ENCODE measurements at places on chromosomes 4 and X.

- no peak for DNase-seq
These were observed 9.0 kb downstream of the USO1 start for GRCh38 chr4:75733369-75733768.

GRCh38 chrX:17410651-17411050 is 35.7 kb downstream of the NHS start:
- DNase-seq: no peak

DNA sequence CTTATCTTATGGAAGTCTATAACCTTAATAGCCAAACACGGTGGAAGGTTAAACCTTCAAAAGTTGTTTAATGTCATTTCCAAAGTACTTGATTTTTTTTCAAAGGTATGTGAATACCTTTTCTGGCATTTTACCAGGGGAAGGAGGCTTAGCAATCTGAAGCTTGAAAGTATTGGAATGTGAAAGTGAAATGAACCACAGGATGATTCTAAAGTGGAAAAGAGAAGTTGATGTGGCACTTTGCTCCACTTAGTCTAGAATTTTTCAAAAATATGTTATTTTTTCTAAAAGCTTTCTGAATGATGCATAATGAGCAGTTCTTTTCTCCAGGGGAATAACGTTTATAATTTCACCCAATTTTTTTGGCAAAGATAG is 19.2 kb downstream of the PI4K2B start:
- no peak for DNase-seq

DNA sequence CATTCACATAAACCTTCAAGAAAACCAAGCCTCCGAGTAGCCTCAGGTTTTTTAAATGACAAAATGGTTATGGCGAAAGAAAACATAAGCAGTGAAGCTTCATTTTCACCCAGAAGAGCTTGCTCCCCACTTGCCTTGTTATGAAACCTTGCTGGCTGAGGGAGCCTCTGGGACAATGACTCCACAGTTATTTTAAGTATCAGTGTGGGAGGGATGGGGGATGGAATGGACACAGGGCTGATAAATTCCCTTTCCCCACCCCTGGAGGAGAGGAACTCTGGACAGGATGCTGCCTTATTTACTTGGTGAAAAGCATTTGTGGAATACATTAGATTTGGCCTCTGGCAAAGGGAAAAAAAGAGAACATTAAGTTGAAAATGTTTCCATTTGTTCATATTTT is 220.7 kb upstream of the CNKSR2 start:
- DNase-seq: no peak

GRCh38 chr4:118155516-118155915 is 121.2 kb downstream of the NDST3 start:
- no peak for DNase-seq

GRCh38 chr4:7041801-7042502 is 1.2 kb upstream of the TADA2B start:
- DNase-seq: no peak

DNA sequence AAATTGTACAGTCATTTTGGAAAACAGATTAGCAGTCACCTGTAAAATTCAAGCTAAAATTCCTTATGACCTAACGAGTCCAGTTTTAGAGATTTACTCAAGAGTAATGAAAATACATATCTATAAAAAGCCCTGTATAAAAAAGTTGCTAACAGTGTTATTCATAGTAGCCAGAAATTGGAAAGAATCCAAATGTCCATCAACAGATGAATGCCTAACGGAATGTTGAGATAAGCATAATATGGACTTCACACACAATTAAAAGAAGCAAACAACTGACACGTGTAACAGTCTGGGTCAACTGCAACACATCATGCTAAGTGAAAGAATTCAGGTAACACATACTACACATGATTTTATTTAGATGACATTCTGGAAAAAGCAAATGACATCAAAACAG is 584.8 kb upstream of the AGA start:
- DNase-seq: no peak

GRCh38 chr4:5760246-5760645 is 49.2 kb downstream of the EVC start:
- no peak for DNase-seq

GRCh38 chr4:71974681-71975080 is 57.1 kb upstream of the NPFFR2 start:
- no peak for DNase-seq

- peak; percentile 65 for DNase-seq
These were observed 69.4 kb upstream of the AGA start for GRCh38 chr4:177511611-177512010.

- no peak for DNase-seq
These were observed 12.6 kb downstream of the PPEF2 start for GRCh38 chr4:75889537-75890199.

- DNase-seq: no peak
These were observed 14.1 kb downstream of the KLF3 start for GRCh38 chr4:38678078-38678477.

DNA sequence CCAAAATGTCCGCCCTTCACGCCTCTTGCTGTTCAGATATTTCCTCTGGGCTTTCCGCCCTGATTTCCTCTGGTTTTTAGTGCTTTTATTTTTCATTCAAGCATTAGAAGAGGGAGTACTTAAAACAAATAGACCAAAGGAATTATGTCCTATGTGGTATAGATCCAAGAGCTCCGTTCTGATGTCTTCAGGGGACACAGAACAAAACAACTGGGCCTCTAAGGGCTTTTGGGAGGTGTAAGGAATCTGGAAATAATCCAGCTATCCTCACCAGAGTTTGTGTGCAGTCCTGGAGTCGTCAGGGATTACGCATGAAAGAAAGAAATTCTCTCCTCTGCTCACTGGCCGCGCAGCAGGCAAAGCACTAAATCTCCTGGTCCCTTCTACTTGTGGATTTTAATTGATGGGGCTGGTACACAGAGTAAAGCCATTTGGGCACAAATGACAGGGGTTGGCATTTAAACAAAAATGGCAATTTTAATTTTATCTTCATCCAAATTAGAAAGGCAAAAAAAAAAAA is 999.2 kb downstream of the ADGRL3 start:
- no peak for DNase-seq

GRCh38 chrX:50700921-50701320 is 113.1 kb downstream of the SHROOM4 start:
- DNase-seq: no peak

DNA sequence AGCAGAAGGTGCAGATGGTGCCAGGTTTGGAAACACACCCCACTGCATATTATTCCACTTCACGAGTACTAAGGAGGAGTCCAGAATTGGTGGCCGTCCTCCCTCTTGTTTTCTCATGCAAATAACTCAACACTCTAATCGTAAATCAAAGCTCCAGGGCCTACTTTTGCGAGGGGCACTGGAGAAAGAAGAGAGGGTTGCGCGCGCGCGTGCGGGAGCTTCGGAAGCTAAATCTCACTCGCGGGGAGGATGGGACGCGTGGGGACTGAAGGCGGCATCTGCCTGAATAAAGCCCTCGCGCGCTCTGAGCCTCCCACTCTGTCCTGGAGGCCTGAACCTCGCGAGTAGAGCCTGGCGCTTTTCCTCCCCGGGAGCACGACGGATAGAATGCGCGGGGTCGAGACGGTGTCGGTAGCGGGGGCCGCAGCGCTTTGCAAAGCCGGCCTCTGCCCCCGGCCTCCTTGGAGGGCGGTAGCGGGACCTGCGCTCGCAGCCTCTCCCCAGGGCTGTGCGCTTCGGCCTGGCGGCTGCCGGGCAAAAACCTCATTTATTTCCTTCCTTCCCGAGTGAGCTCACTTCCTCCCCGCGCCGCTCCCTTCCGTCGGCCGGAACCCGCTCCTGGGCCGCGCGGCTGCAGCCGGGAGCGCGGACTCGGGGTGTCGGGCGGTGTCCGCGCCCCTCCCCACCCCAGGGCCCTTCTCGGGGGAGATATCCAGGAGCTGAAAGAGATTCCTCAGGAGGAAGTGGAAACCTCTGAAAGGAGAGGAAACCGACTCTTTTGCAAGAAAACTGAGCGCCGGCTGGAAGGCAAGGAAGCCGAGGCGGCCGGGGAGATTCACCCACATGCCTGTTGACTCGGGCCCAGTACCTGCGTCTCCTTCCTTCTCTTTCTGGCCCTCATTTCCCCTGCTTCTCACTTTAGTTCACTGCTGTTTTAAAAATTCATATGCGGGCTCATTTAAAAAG is 20.7 kb downstream of the HAND2 start:
- no peak for DNase-seq

- no peak for DNase-seq
These were observed 111.5 kb downstream of the NR3C2 start for GRCh38 chr4:148330724-148331123.

- DNase-seq: no peak
These were observed 4.2 kb downstream of the MID1 start for GRCh38 chrX:10615931-10616774.

DNA sequence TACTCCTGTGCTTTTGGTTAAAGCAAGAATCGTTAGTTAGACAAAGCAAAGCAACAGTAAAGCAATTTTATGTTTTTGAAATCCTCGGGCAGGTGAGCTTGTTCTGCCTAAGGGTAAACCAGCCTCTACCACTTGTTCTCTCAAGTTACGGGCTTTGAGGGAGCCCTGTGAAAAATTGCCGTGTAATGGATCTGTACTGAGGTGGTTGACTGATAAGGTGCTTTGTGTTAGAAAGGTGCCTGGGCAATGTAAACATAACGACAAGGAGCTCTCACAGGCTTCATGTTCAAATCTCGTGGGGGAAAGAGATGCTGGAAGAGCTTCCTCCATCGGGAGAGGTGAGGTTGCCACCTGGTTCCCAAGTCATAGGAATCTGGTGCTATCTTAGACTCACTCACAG is 111.8 kb downstream of the TRAPPC11 start:
- DNase-seq: no peak

DNA sequence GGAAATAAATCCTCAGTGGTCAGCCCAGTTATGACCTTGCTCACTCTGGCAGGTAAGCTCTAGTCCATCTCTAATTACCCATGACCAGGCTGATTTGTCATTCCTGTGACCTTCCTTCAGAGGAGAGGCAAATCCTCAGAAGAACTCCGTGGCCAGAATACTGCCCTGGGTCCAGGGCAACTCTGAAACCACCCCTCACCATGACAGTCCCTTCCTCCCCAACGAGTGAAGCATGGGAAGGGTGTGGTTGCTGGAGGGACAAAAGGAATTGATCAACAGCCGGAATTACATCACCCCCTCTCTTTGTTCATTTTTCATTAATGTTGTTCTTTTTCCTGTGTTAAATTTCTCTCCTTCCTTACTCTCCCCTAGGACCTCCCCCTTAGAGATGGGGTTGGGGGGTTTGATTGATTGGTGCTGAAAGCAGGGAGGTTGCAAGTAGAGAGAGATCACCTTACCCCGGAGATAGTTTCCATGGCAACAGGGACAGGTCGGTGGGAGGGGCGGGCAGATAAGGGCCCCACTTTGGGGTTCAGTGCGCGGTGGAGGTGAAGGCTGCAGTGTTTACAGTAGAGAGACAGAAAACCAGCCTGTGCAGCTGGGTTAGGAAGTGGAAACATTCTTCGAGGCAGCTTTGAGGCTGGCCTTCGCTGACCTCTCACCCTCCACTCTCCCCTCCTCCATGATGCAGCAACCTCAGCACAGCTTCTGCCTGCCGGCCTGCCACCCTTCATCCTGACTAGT is 647.4 kb downstream of the BCOR start:
- DNase-seq: no peak

DNA sequence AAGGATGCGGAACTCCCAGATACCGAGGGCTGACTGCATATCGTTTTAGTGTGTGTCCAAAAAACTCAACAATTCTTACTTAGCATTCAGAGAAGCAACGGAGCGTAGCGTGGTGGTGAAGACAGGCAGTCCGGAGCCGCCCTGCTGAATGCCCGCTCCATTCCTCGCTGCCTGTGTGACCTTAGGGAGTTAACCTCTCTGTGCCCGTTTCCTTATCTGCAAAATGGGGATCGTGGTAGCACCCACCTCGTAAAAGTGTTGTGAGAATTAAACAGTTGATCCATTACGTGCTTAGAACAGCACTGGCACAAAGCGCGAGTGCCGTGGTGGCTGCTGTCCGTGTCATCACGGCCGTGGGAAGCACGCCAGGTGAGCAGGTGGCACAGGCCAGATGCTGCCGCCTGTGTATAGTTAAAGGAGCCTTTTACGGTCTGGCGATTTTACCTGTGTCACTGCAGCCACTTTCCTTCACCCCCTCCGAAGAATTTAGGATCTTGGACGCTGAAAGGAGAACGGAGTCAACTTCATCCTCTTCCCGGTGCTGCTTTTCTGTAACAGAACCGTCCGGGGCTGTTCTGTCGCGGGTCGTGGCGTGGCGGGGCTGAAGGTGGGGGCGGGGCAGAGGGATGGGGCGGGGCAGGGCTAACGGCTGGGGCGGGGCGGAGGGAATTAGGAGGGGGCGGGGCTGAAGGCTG is 885 bp downstream of the CCDC110 start:
- DNase-seq: no peak

DNA sequence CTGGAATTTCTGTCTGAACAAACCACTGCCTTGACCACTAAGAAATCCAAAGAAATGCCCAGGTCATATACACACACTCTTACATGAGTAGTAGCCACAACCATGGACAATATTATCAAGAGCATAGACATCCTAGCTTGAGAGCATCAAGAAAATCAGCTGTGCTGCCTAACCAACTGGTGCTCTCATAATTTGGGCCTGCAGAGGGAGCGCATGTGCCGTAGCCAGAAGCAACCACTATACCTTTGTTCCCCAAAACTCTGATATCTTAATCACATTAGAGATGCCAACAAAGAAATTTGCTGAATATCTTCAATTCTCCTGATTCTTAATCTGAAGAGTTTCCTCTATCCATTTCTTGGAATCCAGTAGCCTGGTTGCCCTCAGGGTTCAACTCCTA is 163.6 kb downstream of the ZNF674 start:
- DNase-seq: no peak

GRCh38 chr4:185991770-185992169 is 77.2 kb upstream of the TLR3 start:
- DNase-seq: no peak

GRCh38 chr4:37040816-37041215 is 203.7 kb upstream of the NWD2 start:
- no peak for DNase-seq

DNA sequence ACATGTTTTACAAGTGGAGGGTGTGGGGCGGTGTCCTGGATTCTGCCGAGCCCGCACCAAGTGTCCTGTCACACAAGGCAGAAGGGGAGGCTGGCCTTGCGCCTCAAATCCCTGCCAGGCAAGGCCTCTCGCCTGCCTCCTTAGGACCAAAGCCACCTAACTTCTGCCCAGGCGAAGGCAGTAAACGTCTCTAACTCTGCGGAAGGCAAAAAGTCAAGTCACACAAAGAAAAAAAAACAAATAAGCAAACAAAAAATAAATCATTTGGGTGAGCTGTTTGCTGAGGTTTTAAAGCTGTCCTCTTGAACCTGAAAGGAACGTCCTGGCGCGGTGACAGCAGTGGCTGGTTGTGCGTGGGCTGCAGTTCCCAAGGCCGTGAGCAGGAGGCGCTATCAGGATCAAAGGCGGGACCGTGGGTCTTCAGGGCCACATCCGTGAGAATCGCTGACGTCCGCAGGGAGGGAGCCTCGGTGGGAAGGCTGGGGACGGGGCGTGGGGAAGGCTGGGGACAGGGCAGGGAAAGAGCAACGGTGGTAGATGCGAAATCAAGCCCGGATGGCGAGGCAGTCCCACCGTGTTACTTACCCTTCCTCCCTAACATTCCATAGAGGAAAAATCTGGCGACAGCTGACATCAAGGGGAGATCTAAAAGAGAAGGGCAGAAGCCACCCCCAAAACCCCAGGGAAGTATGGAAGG is 99.1 kb downstream of the TRAPPC11 start:
- no peak for DNase-seq
